ENCODE measurements at places on chromosomes 4 and X. TPM values are rescaled to one million over a fixed set of nuclear protein-coding genes. Genes with fewer than 3 reads are reported as not detected.
A peak's percentile ranks its signal among the peaks of the same experiment; 100 is the strongest.

GRCh38 chr4:88999392-88999930, 57.5 kb downstream of the FAM13A start:
- DNase-seq: no peak

- peak; percentile 91 for DNase-seq
Observed at GRCh38 chr4:147535124-147535523, 54.2 kb downstream of the EDNRA start.

- DNase-seq: no peak
Observed at GRCh38 chr4:156539376-156539775, 432.2 kb downstream of the PDGFC start.

GRCh38 chr4:74056114-74056857, 17.8 kb upstream of the CXCL3 start:
- no peak for DNase-seq

ZFX gene
- total RNA-seq: 40.4 TPM

CXCL11 gene
- 0.96 TPM for total RNA-seq

BEX3 gene
- 102 TPM for total RNA-seq

SPANXD gene
- not detected for total RNA-seq

TLR2 gene
- 16.4 TPM for total RNA-seq

All from umbilical cord (tissue), 2 donors.